ENCODE measurements at places on chromosomes 1 and 21.

DNA sequence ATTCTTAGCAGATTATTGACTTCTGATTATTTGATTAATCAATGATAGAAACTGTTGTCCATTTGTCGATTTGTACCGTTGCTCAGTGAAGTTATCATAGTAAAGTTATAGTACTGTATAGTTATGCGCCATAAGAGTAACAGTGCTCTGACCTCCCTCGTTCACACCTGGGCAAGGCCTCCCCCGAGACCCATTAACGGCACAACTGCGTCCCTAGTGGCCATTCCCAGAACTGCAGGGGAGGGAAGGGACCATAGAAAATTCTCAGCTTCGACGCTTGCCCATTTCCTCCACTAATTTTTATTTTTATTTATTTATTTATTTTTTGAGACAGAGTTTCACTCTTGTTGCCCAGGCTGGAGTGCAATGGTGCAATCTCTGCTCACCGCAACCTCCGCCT, 334.4 kb downstream of the DSCAM start:
- no peak for DNase-seq

- DNase-seq, result no peak
Observed at GRCh38 chr21:26597031-26597430, 23.9 kb upstream of the CYYR1 start.

GRCh38 chr1:13823126-13823880, 123.3 kb downstream of the PRDM2 start:
- no peak for DNase-seq

GRCh38 chr1:214840356-214840755, 237.4 kb downstream of the CENPF start:
- no peak for DNase-seq

GRCh38 chr1:17318262-17318661, 10.3 kb downstream of the PADI4 start:
- no peak for DNase-seq

- DNase-seq, result no peak
Observed at GRCh38 chr1:216178281-216178680, 245.0 kb downstream of the USH2A start.

DNA sequence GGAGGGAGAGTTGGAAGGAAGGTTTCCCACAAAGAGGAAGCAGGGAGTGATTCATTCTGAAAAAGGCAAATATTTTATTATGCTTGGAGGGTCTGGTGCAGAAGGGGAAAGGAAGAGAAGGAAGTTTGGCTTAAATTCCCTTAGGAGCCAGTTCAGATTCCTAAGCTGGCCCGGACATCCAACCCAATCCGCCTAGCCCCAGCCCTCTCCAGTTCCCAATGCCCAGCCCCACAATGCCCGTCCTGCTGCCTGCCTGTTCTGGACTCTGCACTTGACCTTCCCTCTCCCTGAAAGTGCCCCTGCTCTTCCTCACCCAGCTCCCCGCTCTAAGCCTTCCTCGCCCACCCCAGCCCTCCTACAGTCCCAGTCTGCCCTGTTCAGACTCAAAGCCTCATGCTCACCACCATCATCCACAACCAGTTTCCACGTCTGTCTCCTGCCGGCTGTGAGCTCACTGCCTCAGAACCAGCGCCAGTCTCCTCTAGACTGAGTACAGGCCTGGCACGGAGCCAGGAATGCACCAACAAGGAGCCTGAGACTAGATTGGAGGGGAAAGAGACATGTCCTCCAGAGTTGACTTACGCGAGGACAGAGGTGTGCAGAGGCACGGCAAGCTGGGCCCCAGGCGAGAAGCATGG, 18.9 kb downstream of the CAPN2 start:
- no peak for DNase-seq

DNA sequence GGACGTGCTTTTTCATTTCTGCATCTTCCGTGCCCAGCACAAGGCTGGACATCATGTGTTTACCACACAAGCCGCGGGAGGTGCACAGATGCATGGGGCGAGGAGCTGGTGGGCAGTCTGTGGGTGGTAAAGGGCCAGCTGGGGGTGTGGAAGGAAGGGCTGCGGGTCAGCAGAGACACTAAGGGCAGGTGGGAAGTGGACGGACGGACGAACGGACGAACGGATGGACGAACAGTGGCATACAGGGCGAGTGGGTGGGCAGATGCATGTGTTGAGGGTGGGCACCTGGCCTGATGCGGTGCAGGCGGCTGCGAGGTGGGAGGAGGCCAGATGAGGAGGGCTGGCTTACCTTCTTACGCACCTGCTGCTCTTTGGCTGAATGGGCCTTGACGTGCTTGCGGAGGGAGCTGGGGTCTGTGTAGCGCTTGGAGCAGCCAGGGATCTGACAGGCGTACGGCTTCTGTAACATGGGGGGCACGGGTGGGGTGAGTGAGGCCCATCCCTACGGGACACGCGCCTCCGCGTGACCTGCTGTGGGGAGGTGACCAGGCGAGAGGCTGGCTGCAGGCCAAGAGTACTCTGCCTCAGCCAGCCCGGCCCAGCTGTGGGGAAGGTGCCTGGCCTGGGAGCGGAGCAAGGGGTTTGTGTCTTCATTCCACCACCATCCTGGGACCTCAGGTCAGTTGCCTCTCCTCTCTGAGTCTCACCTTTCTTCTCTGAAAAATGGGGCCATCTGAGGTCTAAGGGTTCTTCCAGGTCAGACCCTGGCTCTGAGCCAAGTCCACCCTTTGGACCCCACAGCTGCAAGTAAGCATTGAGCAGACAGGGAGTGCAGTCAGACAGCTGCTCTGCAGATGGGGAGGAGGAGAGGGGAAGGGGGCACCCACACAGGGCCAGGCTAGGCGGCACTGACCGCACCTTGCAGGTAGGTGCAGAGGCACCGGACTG, 65.5 kb downstream of the DMRTB1 start:
- no peak for DNase-seq

GRCh38 chr1:221366495-221367110, 375.3 kb downstream of the DUSP10 start:
- DNase-seq, result no peak

GRCh38 chr21:36692114-36692834, 6.6 kb upstream of the SIM2 start:
- DNase-seq, result no peak

DNA sequence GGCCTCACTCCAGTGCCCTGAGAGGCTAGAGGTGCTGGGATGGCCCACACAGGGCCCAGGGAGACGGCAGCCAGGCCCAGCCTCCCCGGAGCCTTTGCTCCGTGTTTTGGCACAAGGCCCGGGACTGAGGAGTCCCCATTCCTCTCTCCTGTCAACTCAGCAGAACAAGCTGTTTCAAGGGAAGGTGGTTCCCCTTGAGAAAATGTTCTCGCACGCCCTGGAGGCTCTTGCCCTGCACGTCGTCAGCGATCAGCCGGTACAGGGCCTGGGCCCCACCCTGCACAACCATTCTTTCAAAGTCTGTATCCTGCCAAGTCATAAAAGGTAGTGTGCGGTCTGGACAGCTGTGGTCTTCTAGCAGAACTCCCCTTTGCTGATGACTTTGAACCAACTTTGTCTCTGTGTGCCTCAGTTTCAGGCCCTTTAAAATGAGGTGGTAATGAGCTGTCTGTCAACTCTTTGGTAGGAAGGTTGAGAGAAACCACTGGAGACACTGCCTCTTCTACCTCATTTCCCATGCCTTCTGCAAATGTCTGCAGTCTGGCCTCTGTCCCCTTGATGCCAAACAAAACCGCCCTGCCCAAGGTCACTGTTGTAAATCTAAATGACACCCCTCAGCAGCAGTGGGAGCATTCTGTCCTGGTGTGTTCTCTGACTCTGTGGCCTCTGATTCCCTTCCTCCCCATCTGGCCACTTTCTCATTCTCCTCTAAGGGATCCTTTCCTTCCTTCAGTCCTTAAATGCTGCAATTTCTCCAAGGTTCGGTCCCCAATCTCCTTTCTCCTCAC, 138.6 kb upstream of the JUN start:
- peak; percentile 26 for DNase-seq

GRCh38 chr1:192272732-192273131, 44.1 kb upstream of the RGS21 start:
- DNase-seq, result no peak

GRCh38 chr1:104780470-104781078, 1030.9 kb downstream of the AMY1C start:
- no peak for DNase-seq

GRCh38 chr1:211066781-211067384, 67.1 kb downstream of the KCNH1 start:
- DNase-seq, result no peak

GRCh38 chr1:21623410-21623961, 45.7 kb downstream of the RAP1GAP start:
- no peak for DNase-seq

DNA sequence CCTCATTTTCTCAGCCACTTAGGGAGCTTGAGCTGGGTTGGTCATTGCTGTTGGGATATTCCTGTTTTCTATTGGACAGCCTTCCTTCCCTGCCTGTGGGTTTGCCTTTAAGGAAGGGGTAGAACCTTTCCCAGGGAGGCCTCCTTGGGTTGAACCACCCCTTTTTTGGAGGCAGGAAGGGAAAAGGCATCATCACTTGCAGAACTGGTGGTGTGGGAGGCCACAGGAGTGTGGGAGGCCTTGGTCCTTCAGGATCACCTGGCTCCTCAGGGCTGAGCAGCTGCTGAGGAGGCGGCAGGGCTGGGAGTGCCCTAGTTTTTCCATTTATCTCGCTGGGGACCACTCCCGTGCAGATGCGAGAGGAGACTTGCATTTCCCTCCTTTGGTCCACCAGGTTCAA, 667 bp upstream of the CYB561D1 start:
- DNase-seq, result no peak

GRCh38 chr1:95068956-95069709, 3.6 kb downstream of the ALG14 start:
- no peak for DNase-seq

- DNase-seq, result no peak
Observed at GRCh38 chr1:169044971-169045370, 61.5 kb upstream of the ATP1B1 start.

- no peak for DNase-seq
Observed at GRCh38 chr21:35316933-35317332, 267.8 kb upstream of the RUNX1 start.

Data from CD4-positive, alpha-beta T cell treated with Interleukin-6 at 100 ng/mL for 8 hours (primary cell).